ENCODE measurements at places on chromosomes 6 and 20. TPM values are rescaled to one million over a fixed set of nuclear protein-coding genes. Genes with fewer than 3 reads are reported as not detected.

Gene PSMB8
- total RNA-seq: 29.0 TPM

Gene WFDC5
- not detected for total RNA-seq

Gene NMBR
- total RNA-seq: 0.28 TPM

Gene TNXB
- total RNA-seq: 10.4 TPM

Gene PKIB
- total RNA-seq: 1.2 TPM

Gene UNC93A
- not detected for total RNA-seq

Gene PROKR2
- total RNA-seq: not detected

Gene ZFP64
- total RNA-seq: 18.3 TPM

Gene STMND1
- not detected for total RNA-seq

Gene CAP2
- 17.8 TPM for total RNA-seq

Gene LY6G5C
- total RNA-seq: 1.7 TPM

Gene RFX6
- total RNA-seq: not detected

Gene HCRTR2
- total RNA-seq: not detected

Measured in regular cardiac myocyte (primary cell).